Occipital lobe (tissue), 3 donors: ENCODE measurements at places on chromosomes 12 and 14. TPM values are rescaled to one million over a fixed set of nuclear protein-coding genes. Genes with fewer than 3 reads are reported as not detected.

Gene PTGER2
- total RNA-seq = not detected

Gene PLBD1
- 2.5 TPM for total RNA-seq

Gene ASPG
- 0.94 TPM for total RNA-seq

Gene FLVCR2
- total RNA-seq = 2.5 TPM

Gene TAS2R50
- 12.6 TPM for total RNA-seq

Gene PRH2
- total RNA-seq = 0.62 TPM

Gene PAH
- 0.16 TPM for total RNA-seq
